ENCODE measurements at places on chromosomes 7 and 10.

DNA sequence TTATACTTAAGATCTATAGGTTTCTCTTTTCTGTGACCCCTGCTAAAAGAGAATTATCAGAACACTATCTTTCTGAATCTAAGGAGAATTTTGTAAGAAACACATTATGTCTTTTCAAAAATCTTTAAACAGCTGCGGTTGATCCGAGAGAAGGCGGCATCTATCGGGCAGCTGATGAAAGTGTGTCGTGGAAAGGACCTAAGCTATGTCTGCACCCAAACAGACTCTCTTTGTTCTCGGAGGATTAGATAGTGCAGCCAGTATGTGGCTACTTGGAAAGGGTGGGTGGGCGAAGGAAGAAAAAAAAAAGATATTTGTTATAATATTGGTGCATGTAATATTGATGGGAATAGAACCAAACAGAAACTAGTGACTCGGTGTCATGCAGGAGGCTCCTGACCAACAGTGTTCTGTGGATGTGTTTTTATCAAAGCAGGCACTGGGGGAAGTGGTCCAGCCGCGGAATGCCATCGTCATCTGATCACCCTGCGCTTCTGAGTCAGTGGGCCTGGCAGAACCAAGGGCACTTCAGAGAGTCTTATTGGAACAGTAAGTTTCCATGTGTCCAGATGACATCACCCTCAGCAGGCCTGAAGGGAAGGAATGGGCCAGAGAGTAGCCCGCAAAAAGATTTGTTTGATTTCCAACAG lies 509.7 kb upstream of the AKR1E2 start:
- no peak for DNase-seq

- DNase-seq, result no peak
Measured at GRCh38 chr7:12687718-12688171, 312 bp downstream of the ARL4A start.

DNA sequence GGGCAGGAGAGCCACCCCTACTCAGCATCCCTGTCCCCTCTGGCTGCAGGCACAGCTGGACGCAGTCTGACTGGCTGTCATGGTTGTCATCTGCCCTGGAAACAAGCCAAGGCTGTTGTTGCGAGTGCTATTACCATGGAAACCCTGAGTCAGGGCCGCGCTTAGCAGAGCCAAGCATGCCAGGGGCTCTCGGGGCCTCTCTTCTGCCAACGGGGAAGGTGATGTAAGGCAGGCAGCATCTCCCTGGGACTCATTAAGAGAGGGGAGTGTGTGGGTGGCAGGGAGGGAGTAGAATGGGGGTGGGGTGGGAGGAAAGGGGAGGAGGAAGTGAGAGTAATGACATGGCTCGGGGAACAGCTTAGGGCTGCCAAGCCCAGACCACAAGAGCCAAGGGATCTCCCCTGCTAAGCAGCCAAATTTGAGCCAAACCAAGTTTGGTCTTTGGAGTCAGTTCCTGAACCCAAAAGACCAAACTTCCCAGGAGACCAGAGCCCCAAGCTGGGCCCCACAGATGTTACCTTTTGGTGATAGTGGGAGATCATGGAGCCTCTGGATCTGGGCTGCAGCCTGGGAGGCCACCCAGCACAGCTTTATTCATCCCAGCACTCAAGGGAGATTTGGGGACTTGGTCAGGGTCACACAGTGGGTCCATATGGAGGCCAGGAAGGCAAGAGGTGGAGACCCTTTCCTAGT lies 67.6 kb downstream of the TMEM130 start:
- DNase-seq, result peak; percentile 74

DNA sequence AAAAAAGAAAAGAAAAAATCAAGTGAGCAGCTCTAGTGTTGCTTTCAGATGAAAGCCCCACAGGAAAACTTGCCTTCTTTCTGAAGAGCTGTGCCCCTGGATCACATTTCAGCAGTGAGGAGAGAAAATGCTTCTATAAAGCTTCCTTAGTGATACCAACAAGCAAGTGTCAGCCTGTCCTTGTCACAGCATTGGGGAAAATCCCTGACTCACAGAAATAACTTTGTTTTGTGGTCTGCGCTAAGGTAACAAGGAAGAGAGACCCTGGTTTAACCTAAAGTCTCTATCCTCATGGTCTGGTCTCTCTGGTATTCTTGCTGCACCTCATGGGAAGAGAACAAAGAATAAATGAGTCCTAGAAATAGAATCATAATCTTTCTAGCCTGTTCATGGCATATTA lies 885.2 kb upstream of the SORCS1 start:
- no peak for DNase-seq

- no peak for DNase-seq
Measured at GRCh38 chr7:75772081-75773077, at the start of gene CCL26. Gene CCL26, minus strand, starts transcription at chr7:75772211. Its CDS starts 35 bp downstream, at chr7:75772176.

DNA sequence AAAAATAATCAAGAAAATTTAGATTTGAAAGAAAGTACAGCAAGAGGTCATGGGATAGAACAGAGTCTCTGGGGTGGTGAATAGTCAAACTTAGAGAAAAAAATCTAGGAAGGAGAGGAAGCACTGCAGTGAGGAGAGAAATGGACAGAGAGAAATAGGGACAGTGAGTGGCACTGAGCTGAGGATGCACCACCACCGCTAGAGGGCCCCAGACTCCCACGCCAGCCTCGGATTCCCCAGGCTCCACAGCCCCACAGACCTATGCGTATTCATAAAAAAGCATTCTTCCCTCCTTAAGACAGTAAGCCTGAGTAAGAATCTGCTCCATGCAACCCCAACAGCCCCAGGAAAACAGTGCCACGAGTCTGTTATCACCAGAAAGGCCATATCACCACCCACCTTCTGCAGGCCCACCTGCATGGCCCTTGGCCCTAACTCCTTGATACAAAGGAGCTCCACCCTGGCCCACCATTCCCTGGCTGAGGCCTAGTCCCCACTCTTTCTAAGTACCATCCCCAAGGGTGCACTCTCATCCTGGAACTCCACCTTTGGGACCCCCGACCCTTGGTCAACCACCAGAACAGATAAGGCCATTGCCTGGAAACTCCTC lies 91.0 kb downstream of the ALOX5 start:
- DNase-seq, result peak; percentile 68

DNA sequence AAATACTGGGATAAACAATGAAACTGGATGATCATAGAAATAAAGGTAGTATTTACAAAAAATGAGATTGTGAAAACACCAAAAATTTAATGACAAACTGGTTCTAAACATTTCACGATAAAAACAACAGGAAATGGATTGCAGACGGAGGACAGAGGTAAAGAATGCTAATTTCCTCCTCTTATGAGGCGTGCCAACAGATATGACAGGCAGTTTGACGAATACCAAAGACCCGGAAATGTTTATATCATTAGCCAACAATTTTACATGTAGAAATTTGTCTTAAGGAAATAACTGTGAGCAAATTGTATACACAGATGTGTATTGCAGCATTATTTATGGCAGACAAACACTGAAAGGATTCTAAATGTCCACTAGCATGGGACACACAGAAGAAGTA lies 162.0 kb upstream of the MGMT start:
- no peak for DNase-seq
